ENCODE measurements at places on chromosomes 5 and 9.

GRCh38 chr5:59335544-59335943 lies 558.0 kb downstream of the PDE4D start:
- DNase-seq, result no peak

DNA sequence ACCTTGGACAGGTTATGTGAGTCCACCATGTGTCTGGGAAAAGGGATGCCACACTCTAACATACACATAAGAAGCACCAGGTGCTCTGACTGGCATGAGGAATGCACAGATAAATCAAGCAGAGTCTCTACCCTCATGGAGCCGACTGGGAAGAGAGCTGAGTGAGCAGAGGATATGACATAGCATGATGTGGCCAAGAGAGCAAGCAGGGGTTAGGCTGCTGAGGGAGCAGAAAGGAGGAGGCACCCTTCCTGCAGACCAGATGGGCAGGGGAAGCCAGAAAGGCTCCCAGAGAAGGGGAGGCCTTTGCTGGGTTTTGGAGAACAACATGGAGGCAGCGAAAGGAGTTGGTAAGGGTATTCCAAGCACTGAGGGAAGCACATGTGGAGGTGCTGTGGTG lies 223.1 kb downstream of the GNA14 start:
- DNase-seq, result no peak

GRCh38 chr5:110757118-110757729 lies 18.4 kb downstream of the SLC25A46 start:
- DNase-seq, result no peak

DNA sequence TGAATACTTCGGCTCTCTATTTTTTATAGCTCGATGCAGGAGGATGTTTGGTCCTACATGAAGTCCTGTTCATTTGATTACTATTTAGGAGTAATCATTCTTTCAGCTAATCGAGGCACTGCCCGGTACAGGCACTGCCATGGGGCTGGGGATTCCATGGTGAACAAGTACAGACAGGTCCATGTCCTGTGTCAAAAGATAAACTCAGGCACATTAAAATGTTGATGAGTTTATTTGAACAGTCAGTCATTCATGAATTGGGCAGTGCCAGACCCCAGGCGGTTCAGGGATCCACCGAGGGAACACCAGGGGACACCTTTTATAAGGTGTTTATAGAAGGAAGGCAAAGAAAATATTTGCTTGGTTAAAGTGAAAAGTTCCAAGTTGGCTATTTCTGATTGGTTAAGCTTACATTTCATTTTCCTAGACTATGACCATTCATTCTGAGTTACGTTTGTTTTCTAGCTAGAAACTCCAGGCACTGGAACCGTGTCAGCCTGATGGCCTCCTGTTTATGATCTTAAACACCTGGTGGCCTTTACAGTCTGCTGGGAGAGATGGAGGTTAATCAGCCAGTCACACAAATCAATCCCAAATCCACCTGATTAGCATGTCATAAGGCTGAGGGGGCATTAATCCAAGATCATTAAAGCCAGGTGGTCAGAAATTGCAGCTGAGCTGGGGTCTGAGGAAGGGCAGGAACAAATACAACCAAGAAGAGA lies 47.0 kb upstream of the TDRD7 start:
- DNase-seq, result no peak

GRCh38 chr5:135326296-135327254 lies 72.5 kb downstream of the MACROH2A1 start:
- DNase-seq, result no peak

DNA sequence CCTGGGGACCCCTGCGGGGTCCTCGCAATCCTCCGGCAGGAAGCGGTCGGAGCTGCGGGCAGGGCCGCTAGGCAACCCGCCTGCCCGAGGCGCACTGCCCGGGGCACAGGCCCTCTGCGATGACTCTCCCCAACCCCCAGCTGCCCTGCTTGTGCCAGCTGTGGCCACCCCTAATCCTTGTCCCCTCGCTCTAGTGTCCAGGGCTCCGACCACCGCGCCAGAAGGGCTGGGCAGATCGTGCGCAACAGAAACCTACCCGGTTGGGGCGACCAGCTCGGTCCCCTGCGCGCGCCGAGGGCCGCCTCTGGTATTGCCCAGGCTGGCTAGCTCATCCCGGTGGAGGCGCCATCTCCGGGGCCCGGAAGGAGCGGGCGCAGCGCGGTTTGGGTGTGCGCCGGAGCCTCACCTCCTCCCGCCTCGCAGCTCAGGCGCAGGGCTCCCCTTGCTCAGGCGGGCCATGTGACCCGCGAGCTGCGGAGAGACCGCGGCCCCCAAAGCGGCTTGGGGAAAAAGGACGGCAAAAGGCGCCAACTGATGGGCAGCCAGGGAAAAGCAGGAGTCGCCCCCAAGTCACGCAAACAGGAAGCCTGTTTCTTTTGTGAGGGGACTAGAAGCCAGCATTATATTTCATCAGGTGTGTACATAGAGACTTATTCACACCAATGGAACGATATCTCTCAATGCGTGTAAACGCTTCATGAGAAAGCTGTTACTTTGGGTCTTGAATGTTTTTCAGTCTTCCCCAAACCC lies 46.8 kb upstream of the RNF20 start:
- DNase-seq, result no peak

DNA sequence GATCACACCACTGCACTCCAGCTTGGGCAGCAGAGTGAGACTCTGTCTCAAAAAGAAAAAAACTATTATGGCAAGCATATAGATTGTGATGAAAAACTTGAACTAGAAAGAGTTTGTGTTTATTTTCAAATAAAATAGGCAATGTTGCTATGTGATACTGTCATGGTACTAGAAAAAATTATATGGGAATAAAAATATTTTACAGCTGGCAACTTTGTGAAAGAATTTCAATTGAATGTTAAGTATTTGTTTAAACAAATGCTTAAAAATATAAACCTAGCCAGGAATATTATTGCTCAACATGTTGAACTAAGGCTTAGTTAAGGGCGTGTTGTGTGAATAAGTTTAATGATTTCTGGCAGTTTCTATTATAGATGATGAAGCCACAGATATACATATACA lies 31.7 kb downstream of the HSDL2 start:
- no peak for DNase-seq

DNA sequence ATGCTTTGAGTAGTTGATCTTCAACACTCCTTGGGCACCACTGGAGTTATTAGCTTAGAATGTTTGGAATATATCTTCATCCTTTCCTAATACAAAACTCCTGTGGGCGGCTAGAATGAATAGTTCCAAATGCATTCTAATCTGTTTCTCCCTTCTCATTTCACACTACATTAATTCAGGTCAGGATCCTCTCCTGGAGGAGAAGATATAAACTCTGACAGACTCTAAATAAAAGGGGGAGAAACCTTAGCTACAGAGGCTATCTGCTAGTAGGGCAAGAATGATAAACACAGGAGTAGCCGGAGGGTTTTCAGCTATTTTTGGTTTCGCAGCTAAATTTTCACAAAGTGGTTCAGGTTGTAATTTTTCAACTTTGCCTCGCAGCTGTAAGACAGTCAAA lies 45.2 kb upstream of the FAM240B start:
- no peak for DNase-seq

DNA sequence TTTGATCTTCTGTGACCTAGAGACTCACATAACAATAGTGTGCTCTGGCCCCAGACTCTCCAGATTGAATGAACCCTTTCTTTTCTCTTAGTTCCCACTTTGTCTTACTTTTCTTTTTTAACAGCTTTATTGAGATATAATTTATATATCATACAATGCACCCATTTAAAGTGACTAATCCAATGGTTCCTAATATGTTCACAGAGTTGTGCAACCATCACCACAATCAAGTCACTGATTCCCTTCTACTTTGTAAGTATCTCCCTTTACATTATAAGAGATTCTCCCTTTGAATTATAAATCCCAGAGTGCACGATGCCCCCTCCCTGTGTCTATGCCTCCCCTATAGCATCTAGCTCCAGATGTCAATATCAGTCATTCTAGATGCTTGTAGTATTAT lies 172.4 kb downstream of the HINT1 start:
- DNase-seq, result no peak

- no peak for DNase-seq
These were observed 161.1 kb upstream of the EFNA5 start for GRCh38 chr5:107831612-107832395.

GRCh38 chr5:169970911-169971765 lies 9.2 kb downstream of the INSYN2B start:
- peak; percentile 71 for DNase-seq

DNA sequence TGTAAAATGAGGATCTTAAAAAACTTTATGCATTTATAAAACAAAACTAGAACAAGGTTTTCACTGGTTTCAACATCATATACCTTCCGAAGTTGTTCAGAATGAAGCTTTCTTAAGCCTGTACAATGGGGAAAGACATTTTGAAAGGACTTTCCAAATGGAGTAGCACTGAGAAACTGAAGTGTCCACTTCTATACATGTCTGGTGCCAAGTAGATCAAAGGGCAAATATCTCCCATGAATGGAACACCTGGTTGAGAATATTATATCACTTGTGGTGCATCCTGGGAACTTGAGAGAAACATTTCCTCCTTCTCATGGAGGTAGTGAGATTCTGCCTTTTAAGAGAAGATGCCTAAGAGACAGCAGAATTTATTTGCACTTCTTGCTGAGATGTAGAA lies 182.1 kb upstream of the ACTBL2 start:
- DNase-seq, result no peak

- DNase-seq, result peak; percentile 73
These were observed at the start of gene SPACA9 for GRCh38 chr9:132878695-132879456. Gene SPACA9 (plus strand): TSS chr9:132878898. CDS start chr9:132883948, 5,050 bp downstream.

DNA sequence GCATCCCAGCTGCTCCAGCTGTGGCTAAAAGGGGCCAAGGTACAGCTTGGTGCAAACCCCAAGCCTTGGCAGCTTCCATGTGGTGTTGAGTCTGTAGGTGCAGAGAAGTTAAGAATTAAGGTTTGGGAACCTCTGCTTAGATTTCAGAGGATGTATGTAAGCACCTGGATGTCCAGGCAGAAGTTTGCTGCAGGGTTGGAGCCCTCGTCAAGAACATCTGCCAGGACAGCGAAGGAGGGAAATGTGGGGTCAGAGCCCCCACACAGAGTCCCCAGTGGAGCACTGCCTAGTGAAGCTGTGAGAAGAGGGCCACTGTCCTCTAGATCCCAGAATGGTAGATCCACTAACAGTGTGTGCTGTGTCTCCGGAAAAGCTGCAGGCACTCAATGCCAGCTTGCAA lies 236.2 kb upstream of the ADRA1B start:
- no peak for DNase-seq

DNA sequence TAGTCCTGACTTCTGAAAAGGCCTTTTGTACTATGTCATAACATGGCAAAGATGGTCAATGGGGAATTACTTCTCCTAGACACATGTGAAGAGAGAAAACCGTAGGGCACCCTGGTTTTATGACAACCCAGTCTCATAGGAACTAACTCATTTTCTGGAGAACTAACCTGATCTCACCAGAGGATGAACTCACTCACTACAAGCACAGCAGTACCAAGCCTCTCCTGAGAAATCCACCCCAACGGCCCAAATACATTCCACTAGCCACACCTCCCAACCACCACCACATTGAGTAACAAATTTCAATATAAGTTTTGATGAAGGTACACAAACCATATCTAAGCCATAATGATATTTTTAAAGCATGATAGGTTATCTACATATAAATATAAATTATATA lies 909.3 kb upstream of the CDH10 start:
- DNase-seq, result no peak

DNA sequence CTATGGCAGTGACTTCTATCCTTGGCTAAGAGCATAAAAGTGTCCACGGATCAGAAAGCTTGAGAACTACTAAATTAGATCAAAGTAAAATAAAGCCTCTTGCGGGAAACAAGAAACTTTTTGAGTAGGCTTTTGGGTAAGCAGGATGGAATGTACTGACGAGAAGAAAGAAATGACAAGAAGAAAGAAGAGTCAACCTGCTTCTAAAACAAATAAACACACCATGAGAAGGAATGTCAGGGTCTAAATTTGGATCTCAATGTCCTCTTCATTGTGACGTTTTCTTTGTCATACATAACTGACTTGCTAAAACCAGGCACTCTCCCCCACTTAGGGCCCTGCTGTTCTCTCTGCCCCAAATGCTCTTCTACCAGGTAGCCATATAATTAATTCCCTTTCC lies 290.1 kb upstream of the PTGER4 start:
- no peak for DNase-seq

DNA sequence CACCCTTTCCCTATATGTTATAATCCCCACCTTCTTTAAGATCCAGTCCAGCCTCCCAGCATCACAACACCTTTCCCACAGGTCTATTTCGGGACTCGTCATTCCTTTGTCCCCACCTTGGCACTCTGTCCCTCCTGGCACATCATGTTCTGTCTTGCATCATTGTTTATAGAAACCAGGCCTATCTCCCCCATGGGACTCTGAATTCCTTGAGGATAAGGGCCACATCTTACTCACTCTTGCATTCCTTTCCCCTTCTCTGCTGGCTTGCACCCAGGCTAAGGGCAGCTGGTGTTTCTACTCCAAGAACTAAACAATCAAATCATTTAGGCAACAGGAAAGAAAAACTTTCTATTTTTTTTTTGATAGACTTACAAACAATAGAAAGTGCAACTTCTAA lies 205.7 kb downstream of the AGTPBP1 start:
- peak; percentile 48 for DNase-seq

DNA sequence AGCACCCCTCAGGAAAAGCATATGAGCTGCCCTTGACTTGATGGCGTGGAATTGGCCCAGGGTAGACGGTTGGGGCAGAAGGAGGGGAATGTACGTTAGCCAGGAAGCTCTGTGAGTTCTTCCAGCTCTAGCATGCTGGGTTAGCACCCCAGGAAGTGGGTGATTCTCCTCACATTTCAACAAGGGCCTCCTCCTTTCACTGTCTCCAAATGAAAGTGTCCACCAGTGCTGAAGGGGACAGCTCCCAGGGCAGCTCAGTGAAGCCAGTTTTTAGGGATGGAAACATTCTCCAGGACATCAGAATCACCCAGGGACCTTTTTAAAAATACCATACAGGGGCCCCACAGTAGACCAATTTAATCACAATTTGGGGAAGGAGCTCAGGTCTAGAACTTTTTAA lies 17.2 kb upstream of the AFAP1L1 start:
- DNase-seq, result no peak

- no peak for DNase-seq
These were observed 128.9 kb downstream of the CAMK4 start for GRCh38 chr5:111353035-111353434.

GRCh38 chr5:100840370-100840769 lies 62.7 kb downstream of the ST8SIA4 start:
- DNase-seq, result no peak

- peak; percentile 2 for DNase-seq
These were observed 404.6 kb upstream of the ARRDC3 start for GRCh38 chr5:91787718-91788117.

DNA sequence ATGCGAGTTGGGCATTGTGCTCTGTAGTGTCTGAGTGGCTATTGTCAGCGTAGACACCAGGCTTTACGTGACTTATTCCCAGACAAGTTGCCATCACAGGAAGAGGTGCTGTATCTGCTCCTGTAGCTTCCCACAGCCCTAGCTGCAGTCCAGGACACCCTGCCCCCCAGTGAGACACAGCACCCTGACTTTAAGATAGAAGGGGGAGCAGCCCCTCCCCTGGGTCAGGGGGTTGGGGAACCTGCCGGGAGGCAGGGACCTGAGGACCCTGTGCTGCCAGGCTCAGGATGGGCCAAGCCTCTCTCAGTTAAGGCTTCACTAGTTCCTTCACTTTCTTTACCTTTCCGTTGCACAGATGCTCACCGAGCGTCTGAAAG lies 75.4 kb downstream of the NEK6 start:
- DNase-seq, result no peak

GRCh38 chr9:68446836-68447235 lies 90.4 kb downstream of the PGM5 start:
- no peak for DNase-seq
